ENCODE measurements at places on chromosomes 2 and 18. TPM values are rescaled to one million over a fixed set of nuclear protein-coding genes. Genes with fewer than 3 reads are reported as not detected.

ALPP gene
- polyA plus RNA-seq: not detected

DNA sequence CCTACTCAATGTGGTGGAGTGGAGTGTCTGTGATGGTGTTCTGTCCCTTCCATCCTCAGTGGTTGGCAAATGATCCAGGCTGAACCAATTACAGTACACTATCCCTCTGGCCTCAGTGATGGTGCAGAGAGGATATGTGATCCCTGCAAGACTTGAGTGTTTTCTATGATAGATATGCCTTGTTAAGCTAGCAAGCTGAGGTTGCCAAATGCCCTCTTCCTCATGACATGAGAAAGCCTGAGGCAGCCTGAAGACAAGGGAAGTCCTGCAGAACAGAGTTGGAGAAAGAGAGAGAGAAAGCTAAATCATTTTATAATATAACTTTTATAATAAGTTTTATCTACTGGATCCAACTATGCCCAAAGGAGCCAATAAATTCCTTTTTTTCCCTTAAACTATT lies 41.6 kb upstream of the GORASP2 start:
- no peak for DNase-seq

- DNase-seq: no peak
Measured at GRCh38 chr2:100857915-100858314, 38.0 kb downstream of the NPAS2 start.

DNA sequence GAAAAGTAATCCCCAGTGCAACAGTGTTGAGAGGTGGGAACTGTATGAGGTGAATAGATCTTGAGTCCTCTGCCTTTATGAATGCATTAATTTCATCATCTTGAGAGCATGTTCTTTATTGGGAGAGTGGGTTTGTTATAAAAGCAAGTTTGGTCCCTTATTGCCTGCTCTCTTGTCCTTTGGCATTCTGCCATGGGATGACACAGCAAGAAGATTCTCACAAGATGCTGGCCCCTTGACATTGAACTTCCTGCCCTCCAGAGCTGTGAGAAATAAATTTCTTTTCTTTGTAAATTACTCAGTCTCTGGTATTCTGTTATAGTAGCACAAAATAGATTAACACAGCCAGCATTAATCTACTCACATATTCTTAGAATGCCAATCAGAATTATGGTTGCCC lies 108.6 kb downstream of the EHBP1 start:
- peak; percentile 8 for DNase-seq

DNA sequence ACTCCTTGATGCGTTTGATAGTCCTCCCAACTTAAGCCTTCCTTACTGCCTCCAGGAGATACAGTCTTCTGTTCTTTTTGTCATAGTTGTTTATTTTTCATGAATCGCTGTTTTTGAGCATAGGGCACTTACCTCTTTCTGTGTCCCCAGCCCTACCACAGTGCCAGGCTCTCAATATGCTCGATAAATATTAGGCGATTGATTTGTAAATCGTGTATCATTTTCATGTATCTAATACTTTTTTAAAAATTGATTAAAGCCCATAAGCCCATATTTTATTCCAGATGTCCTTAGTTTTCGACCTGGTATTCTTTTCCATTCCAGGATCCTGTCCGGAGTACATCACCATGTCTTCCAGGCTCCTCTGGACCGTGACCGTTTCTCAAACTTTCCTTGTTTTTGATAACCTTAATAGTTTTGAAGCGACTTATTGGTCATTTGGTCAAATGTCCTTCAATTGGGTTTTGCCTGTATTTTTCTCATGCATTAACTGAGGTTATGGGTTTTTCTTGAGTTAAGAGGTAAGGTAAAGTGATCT lies 444 bp upstream of the MMADHC start:
- DNase-seq: no peak

GRCh38 chr2:74290066-74290465 lies 53.1 kb downstream of the SLC4A5 start:
- DNase-seq: no peak

DNA sequence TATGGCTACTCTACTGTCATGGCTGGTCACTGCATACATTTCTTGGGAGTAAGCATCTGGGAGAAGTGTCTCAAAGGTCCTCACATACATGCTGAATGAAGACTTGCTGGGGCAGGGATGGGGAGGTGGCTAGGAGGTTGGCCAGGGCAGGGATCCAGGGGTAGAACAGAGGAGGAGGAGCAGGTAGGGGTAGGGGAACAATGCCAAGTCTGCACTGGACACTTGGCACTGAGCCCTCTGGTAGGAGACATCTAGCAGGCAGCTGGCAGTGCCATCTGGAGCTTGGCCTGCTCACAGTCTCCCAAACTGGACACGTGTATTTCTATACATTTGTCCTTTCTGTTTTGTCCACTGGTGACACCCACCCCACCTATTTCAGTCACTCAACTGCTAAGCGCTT lies 62.7 kb upstream of the REV1 start:
- no peak for DNase-seq

DNA sequence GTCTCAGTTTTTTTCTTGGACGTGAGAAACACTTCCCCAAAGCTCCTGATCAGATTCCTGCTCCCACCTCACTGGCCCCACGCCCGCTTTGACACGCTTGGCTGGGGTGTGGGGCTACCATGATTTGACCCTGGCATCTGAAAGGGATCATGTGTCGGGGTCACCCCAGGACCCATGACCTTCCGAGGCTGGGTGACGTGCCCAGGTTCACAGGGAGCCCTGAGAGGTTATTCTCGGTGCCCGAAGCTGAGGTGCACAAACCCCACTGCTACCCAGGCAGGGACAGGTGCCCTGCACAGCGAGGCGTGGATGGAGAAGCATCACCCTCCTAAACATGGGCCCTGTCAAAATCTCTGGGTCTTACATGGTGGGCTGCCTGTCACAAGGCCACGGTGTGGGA lies 404.1 kb downstream of the GALR1 start:
- DNase-seq: no peak

- DNase-seq: no peak
Measured at GRCh38 chr18:6373187-6373586, 41.5 kb downstream of the L3MBTL4 start.

Data from forelimb muscle (tissue), 1 donor.